Adrenal gland (tissue), 19 donors: ENCODE measurements at places on chromosomes 1 and 21. TPM values are rescaled to one million over a fixed set of nuclear protein-coding genes. Genes with fewer than 3 reads are reported as not detected.

Gene PKP1
- polyA plus RNA-seq = 0.98 TPM

Gene POU3F1
- polyA plus RNA-seq = 0.05 TPM

Gene OLFML3
- 31.7 TPM for polyA plus RNA-seq

Gene MSH4
- 0.32 TPM for polyA plus RNA-seq

Gene OR2L3
- not detected for polyA plus RNA-seq

Gene S100A7
- not detected for polyA plus RNA-seq

Gene ERVH48-1
- not detected for polyA plus RNA-seq

Gene COL9A2
- polyA plus RNA-seq = 12.6 TPM

Gene HHAT
- polyA plus RNA-seq = 3.7 TPM

Gene CHI3L2
- 2.7 TPM for polyA plus RNA-seq

Gene TTC22
- polyA plus RNA-seq = 0.81 TPM

Gene C1orf141
- polyA plus RNA-seq = not detected

Gene AIRE
- not detected for polyA plus RNA-seq

Gene PRKAA2
- 0.88 TPM for polyA plus RNA-seq

Gene MX1
- 20.6 TPM for polyA plus RNA-seq

Gene CD5L
- polyA plus RNA-seq = not detected

Gene HSD3B2
- 845 TPM for polyA plus RNA-seq

Gene KRTAP12-2
- not detected for polyA plus RNA-seq

Gene TAL1
- 5.4 TPM for polyA plus RNA-seq

Gene DARS2
- 8.7 TPM for polyA plus RNA-seq
